ENCODE measurements at places on chromosomes 13 and 19.

DNA sequence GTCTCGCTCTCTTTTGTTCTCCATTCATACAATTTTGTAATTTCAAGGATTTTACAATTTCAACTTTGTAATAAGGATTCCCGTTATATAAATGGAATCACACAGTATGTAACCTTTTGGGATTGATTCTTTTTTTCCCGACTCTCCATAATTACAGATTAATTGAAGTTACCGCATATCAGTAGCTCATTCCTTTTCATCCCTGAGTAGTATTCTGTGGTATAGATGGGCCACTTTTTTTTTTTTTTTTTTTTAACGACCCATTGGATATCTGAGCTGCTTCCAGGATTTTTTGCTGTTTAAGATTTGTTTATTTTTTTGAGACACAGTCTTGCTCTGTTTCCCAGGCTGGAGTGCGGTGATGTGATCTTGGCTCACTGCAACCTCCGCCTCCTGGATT, 27.8 kb downstream of the UHRF1 start:
- DNase-seq, result no peak

DNA sequence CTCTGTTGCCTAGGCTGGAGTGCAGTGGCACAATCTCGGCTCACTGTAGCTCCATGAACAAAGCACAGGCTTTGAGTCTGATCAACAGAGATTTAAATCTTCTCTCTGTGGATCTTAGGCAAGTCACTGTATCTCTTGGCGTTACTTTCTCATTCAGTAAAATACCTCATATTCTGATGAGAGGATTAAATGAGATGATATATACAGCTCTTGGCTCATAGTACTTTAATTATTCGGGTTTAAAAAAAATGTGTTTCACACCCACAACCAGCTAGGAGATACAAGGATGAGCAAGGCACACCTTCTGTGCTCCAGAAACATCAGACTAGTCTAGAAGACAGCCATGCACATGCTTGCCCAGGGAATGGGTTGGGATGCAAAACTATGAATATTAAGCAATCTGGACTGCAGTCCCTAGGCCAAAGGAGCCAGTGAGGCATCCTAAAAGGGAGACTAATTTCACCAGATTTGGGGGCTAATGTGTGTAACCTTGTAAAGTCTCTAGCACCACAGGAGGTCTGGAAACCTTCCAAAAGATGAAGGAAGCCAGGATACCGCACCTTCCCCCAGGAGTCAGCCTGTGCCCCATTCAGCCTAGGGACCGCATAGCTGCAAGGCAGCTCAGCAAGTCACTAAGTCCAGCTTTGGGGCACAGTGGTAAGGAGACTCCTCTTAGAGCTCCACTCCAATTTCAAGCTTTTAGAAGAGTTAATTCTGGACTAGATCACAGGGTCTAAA, 2.5 kb downstream of the VPS36 start:
- no peak for DNase-seq

DNA sequence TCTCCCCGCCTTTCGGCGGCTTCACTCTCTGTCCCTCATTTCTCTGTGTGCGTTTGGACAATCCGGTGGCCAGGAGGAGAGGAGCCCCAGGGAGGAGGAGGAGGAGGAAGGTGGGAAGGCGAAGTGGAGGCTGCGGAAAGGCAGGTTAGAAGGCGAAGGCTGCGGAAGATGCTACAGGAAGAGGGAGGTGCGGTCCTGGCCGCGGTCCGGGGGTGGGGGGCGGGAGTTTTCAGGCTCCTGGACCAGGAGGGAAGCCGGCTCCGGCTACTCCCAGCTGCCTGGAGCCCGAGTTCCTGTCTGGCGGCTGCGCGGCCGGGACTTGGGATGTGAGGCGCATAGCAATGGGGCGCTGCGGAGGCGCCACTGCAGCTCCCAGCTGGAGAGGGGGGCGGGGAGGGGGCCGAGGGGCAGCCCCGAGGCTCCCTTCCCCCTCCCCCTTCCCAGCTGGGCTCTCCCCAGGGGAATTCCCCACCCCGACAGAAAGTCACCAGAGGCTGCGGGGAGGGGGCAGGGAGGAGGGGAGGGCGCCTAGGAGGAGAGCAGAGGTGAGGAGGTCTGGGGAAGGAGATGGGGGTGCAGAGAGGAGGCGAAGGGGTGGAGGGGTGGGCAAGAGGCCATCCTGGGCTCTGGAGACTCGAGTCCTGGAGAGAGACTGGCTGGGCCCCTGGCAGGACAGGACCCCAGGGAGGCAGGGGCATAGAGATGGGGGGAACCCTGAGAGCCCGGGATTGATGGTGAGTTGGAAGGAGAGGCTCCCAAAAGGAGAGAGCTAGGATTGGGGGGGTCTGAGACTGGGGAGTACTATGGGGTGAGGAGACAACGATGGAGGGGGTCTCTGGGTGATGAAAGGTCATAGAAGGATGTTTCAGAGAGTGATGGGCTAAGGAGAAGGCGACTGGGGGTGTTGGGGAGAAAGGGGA, 2.0 kb downstream of the LRRC4B start:
- DNase-seq, result no peak

GRCh38 chr13:21894703-21895699, 224.1 kb downstream of the FGF9 start:
- no peak for DNase-seq

- DNase-seq, result no peak
Measured at GRCh38 chr13:97068151-97068550, 73.9 kb upstream of the OXGR1 start.

GRCh38 chr19:10896851-10897526, 25.6 kb downstream of the CARM1 start:
- no peak for DNase-seq

DNA sequence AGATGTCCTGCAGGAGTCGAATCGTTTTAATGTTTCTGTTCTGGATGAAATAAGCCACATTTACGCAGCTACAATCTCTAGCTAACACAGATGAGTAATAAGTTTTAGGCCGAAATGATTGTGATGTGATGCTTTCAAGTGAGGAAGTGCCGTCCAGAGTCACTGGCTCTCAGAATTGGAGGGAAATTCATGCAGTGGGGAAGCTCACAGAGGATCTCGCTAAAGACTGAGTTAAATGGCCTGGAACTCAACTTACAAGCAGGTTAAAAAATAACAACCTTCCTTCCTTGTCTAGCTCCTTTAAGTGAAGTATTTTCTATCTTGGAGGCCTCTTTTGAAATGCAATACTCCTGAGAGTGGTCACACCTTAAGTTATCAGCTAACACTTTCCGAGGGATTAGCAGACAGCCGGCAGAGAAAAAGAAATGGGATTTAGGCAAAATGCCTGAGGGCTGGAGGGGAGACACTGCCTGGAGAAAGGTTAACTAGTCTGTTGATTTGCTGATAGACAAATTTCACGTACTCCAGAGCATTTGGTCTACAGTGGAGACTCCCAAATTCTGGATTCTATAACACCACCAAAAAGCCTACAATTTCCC, 74.2 kb downstream of the IRS2 start:
- DNase-seq, result no peak

GRCh38 chr13:50916701-50917184, 7.2 kb downstream of the RNASEH2B start:
- DNase-seq, result peak; percentile 16

DNA sequence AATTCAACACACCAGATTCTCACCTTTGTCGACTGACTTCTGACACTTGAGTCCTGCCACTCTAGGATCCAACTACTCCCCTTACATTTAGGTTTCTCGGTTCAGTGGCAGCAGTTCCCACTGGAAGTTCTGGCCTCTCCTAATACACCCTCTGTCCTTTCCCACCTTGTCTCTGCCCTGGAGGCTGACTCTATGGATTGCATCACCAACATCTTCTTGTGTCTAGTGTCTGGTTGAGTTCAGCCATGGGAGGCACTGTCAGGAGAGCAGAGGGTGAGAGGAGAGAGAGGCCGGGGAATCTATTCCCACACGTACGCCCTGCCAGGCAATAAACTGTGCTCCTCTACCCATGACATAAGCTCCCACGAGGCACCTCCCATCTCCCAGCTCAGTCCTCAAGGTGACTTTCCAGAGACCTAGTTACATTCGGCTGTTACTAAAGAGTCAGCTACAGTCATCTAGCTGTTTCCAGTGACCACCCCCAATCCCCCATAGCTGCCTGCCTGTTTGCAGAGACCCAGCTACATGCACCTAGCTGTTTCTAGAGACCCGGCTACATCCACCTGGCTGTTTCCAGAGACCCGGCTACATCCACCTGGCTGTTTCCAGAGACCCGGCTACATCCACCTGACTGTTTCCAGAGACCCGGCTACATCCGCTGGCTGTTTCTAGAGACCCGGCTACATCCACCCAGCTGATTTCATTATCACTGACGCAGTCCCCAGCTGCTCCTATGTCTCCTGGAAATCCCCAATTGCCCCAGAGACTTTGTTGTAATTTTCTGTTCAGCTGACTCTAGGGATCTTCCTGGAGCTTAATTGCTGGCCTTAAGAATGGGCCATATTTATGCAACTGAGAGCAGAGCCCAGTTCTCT, 8.1 kb upstream of the LILRB4 start:
- no peak for DNase-seq

GRCh38 chr13:73138276-73138637, 79.5 kb downstream of the KLF5 start:
- no peak for DNase-seq

- DNase-seq, result peak; percentile 9
Measured at GRCh38 chr19:15292847-15293582, 39.3 kb downstream of the BRD4 start.
